ENCODE measurements at places on chromosomes 11 and 22.
A peak's percentile ranks its signal among the peaks of the same experiment; 100 is the strongest.

DNA sequence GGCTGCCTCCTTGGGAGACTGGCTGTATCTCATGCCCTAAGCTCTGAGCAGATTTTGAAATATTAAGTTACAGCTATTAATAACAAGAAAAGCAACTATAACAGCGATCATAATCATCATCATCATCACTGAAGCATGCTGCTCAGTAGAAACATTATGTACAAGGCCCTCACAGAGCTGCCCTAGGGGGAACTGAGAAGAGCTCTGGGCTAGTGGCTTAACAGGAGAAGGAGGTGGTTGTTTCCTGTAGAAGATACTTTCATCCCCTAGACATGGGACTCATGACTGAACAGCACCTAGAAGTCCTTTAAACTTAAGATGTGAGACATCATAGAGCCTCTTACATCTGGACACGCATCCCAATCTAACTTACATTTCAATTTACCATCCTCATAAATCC lies 332.8 kb upstream of the PLET1 start:
- DNase-seq: no peak

DNA sequence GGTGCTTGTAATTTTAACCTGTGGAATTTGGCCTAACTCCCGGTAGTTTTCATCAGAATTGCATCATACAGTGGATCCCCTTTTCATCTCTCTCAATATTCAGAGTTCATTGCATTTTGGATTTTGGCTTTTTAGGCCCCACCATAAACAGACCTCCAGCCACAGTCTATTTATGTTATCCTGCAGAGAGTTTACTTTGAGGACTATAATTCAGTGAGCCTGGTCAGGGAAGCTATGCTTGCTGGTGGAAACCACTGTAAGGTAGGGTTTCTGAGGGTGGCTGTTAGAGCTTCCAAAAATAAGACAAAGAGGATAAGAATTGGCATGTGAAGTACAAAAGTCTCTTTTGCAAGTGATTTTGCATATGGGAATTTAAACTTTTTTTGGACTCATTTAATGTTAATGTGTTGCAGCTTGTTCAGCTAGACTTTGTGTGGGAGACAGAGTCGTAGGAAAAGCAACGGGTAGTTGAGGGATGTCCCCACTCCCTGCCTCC lies 34.8 kb upstream of the DDI1 start:
- DNase-seq: no peak

DNA sequence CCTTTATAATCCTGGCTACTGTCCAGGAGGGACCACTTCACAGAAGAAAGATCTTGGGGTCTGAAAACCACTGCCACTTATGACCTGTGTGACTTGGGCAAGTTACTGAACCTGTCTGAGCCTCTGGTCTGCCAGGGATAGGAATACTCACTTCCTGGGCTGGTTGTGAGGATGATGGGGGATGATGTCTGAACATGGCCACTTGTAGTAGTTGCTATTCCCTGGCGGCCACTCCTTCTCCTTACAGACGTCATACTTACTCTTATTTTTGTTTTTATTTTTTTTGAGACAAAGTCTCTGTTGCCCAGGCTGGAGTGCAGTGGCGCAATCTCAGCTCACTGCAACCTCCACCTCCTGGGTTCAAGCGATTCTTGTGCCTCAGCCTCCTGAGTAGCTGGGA lies 26.1 kb downstream of the CD82 start:
- DNase-seq: no peak

GRCh38 chr11:58498464-58498863 lies 9.4 kb downstream of the OR5B21 start:
- no peak for DNase-seq

GRCh38 chr22:28894334-28894733 lies 11.0 kb downstream of the ZNRF3 start:
- DNase-seq: peak; percentile 15

DNA sequence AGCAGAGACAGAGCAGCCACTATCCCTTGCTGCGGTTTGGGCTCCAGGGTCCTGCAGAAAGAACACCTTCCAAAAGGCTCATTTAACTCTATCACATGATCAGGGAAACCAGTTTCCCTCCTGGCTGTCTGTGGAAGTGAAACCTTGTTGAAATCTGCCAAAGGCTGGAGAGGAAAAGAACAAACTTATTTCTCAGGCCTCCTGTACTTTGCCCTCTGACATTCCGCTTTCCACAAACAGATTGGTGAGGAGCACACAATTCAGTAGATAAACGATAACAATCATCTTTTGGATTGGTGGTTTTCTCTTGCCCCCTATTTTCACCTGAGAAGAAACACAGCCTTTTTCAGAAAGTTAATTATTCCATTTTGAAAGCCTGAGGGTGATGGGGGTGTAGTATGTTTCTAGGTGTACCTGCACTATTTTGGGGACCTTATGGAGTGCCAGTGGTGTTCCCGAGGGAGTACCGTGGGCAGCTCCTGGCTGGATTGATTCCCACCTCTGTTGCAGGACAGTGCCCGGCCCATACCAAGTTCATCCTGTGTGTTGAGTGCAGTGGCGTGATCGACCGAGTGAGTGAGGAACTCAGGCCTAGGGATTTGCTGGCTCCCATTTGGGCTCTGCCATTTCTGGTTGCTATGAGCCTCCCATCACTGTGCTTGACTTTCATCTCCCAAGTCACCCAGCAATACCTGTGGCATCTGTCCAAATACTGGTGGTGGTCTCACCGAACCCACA lies 102.0 kb downstream of the TBC1D22A start:
- DNase-seq: no peak

- no peak for DNase-seq
Observed at GRCh38 chr11:72301486-72301885, 57.5 kb upstream of the PHOX2A start.

GRCh38 chr22:37319469-37319868 lies 37.2 kb downstream of the CYTH4 start:
- DNase-seq: no peak

GRCh38 chr22:17120711-17121232 lies 388 bp downstream of the TMEM121B start:
- peak; percentile 64 for DNase-seq

DNA sequence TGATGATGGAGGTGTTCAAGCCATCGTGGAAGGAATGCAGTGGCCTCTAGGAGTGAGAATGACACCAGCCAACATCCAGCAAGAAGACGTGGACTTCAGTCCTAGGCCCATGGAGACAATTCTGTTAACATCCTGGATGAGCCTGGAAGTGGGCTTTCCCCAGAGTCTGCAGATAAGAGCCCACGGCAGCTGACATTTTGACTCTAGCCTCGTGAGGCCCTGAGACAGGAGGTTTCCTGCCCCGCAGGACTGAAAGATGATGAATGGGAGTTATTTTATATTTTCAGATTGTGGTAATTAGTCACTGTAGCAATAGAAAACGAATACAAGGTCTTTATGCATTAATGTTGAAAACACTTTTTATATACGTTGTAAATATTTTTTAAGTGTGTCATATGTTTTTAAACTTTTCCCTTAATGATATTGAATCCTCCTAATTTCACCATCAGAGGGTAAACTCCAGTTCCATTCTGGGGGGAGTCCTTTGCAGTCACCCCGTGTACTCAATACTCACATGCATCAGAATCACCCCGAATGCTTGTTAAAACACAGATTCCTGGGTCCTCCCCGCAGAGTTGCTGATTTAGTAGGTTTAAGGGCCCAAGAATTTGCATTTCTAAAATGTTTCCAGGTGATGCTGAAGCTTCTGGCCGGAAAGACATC lies 570 bp upstream of the TPCN2 start:
- peak; percentile 24 for DNase-seq

GRCh38 chr11:115891581-115891980 lies 387.4 kb upstream of the CADM1 start:
- DNase-seq: peak; percentile 30

GRCh38 chr11:9838961-9839360 lies 175.1 kb downstream of the SWAP70 start:
- no peak for DNase-seq

- no peak for DNase-seq
Observed at GRCh38 chr11:41947392-41947791, 487.9 kb upstream of the LRRC4C start.

DNA sequence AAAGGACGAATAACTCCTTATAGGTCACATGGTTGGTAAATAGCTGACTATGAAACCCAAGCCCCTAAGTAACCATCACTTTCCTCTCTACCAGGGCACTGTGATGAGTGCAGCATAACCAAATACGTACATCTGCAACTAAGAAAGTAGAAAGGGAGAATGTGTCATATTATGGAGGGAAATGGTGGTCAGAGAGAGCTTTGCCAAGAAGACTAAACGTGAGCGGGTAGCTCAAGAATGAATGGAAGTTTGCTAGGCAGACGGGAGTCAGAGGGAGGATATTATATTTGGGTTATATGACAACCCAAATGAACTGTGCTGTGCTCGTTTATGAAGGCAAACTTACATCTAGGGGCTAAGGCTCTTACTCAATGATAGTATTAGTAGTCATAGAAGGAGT lies 537.3 kb downstream of the OPCML start:
- DNase-seq: no peak

- peak; percentile 67 for DNase-seq
Observed at GRCh38 chr11:57484141-57484710, 23.9 kb downstream of the RTN4RL2 start.

GRCh38 chr11:70250876-70251658 lies 19.4 kb upstream of the PPFIA1 start:
- DNase-seq: no peak

- DNase-seq: peak; percentile 8
Observed at GRCh38 chr11:44709966-44710365, 16.8 kb upstream of the TSPAN18 start.

GRCh38 chr11:70488171-70488703 lies 89.9 kb downstream of the CTTN start:
- DNase-seq: no peak

DNA sequence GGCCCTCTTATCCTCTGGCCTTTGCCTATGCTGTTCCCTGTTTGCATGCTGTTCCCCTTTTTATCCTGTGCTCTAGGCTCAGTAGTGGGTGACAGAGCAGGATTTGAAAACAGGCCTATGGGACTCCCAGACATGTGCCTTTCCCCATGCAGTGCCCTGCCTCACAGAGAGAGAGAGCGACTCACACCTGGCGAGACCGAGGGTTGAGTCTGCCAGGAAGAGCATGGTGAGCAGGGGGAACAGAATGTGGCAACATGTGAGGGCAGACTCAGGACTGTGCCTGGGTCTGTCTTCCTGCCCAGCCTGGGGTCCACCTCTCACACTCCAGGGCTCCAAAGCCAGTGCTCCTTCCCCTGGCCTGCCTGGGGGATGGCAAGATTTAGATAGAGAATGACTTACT lies 75.0 kb downstream of the NFAM1 start:
- no peak for DNase-seq

DNA sequence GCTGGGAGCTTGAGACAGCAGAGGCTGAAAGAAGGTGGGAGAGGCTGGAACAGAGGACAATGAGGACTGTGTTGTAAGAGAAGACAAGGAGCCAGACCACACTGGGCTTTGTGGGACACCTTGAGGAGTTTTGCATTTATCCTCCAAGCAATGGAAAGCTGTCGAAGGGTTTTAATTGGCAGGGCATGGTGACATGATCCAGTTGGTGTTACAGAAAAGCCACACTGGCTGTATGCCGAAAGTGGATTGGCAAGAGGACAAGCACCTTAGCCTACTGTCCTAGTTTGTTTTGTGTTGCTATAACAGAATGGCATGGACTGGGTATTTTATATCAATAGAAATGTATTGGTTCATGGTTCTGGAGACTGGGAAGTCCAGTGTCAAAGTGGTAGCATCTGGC lies 14.0 kb upstream of the APLNR start:
- DNase-seq: no peak

GRCh38 chr11:95078526-95078925 lies 11.1 kb upstream of the ENDOD1 start:
- DNase-seq: no peak

DNA sequence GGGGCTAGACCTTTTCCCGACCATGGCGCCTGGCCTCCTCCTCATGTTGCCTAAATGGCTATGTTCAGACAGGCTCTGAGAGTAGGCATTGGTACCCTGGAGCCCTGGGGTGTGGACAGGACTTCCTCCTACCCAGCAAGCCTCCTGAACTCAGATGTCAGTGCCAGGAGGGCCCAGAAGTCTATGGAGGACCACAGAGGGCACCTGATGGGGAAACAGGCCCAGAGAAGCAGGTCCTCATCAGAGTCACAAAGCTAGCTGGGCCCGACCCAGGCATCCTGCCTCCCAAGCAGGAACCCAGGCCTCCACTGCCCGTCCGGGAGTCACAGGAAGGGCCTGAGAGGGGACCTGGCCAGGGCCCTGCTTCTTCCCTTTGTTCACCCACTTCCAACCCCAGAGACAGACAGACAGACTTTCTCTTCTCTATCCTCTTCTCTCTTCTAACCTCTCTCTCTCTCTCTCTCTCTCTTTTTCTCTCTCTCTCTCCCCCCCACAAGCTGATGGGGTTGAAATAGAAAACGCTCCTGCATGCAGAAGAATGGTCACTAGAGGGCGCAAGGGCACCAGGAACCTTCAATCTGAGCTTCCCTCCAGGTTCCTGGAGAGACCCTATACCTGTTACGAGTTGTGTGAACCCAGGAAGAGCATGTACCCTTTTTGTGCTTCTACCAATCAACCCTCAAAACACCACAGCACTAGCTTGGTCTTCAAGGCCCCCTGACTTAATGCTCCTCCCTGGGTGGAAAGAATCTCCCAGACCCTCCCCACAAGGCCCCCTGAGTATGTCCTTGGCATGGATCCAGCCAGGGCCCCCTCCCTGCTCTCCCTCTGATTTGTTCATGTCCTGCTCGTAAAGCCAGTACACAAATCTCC lies 27.1 kb downstream of the ARAP1 start:
- DNase-seq: peak; percentile 78

DNA sequence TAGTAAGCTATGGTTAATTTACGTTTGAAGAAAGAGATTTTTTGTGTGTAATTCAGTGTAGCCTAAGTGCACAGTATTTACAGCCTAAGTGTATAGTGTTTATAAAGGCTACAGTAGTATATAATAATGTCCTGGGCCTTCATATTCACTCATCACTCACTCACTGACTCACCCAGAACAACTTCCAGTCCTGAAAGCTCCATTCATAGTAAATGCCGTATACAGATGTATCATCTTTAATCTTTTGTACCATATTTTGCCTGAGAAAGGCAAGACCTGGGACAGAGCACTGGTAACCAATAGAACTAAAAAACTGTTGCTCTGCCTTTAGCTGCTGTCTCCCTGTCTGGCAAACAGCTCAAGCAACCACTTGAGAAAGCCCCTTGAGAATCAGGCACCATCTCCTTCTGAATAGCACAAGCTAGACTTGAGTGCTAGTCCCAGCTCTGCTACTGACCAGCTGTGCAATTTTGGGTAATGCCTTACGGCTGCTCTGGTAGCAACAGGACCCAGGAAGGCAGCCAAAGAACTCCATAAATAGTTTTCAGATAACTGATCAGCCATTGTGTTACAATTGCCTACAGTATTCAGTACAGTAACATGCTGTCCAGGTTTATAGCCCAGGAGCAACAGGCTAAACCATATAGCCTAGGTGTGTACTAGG lies 131.3 kb downstream of the KCNC1 start:
- no peak for DNase-seq

DNA sequence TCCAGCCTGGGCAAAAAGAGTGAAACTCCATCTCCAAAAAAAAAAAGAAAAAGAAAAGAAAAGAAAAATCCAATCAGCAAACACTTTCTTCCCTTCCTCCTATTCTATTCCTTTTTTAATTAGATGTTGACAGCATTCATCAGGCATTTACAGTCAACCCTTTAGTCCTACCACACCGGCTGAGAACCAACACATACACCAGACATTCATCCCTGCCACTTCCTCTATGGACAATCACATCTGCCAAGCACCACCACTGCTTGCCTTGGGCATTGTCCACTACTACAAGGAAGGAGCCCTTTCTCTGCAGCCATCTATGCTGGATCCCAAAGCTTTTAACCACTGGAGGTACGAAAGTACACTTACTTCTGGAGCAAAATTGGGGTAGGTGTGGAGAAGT lies 9.4 kb upstream of the SLN start:
- no peak for DNase-seq

Data from suppressor macrophage treated with lipopolysaccharide for 1 hour (primary cell).